ENCODE measurements at places on chromosomes 12 and 14. TPM values are rescaled to one million over a fixed set of nuclear protein-coding genes. Genes with fewer than 3 reads are reported as not detected.
A peak's percentile ranks its signal among the peaks of the same experiment; 100 is the strongest.

The ADSS1 gene
- total RNA-seq = 2.8 TPM

- DNase-seq = peak; percentile 50
These were observed 15.0 kb upstream of the EMP1 start for GRCh38 chr12:13181375-13182070.

The RDH16 gene
- not detected for total RNA-seq

The MYO1H gene
- not detected for total RNA-seq

GRCh38 chr14:63273717-63274655 lies 44.7 kb downstream of the GPHB5 start:
- DNase-seq = no peak

The PLA2G1B gene
- total RNA-seq = not detected

DNA sequence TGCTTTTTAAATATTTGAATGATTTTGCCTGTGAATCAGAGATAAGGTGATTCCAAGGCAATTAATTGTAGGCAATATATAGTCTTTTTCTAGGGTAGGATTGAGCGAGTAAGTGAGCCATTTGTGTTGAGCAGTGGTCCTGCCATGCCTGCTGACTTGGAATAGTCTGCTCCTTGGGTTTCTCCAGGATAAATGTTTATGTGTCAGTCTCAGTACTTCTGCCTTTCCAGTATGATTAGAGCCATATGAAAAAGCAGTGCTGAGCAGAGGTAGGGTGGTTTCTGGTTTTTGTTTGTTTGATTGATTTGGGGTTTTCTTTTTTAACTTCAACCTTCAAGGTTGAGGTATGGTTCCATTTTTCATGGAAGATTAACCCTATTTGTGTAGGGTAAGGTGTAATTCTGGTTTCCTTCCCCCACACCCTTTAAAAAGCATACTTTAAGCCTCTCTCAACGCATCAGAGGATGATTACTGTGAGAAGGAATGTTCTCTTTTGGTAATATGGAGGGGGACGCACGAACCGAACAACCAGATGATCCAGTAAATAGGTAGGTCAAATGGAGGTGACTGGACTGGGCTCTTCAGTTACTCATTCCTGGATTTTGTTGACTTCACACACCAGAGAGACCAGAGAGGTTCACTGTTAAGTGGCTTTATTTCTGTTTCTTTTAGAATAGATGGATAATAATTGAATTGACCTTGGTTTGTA lies 22.7 kb downstream of the FRMD6 start:
- peak; percentile 33 for DNase-seq

The CLEC7A gene
- total RNA-seq = not detected

The MYG1 gene
- 108 TPM for total RNA-seq

- peak; percentile 46 for DNase-seq
These were observed 43.3 kb upstream of the NPFF start for GRCh38 chr12:53550595-53550994.

The UNG gene
- total RNA-seq = 53.9 TPM

GRCh38 chr12:25156061-25156460 lies 38.9 kb downstream of the DNAI7 start:
- no peak for DNase-seq

- DNase-seq = no peak
These were observed 104.6 kb downstream of the ITPR2 start for GRCh38 chr12:26728205-26729050.

DNA sequence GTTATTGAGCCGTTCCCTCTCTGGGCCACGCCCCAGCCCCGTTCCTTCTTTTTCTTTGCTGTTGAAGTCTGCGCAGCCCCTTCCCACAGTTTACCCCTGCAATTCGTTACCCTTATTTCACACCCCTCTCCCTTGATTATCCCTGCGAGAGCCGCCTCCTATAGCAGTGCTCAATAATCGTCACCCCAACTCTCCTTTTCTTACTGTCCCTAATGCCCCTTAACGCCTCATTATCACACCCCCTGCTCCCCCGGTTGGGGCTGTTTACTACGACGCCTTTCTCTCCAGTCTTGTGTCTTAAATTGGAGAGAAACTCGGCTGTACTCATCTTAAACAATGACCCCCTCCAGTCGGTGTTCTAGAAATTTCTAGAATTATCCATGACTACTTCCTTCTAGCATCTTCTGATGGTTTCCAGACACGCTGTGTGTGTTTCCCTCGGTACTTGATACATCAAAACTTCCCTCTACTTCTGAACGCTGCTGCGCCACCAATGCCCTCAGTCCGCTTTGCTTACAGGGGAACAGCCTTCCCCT lies 713 bp upstream of the FBXL14 start:
- no peak for DNase-seq

GRCh38 chr14:106556665-106557289 lies 1030.4 kb downstream of the TMEM121 start:
- DNase-seq = peak; percentile 58

The GNB3 gene
- total RNA-seq = 1.6 TPM

DNA sequence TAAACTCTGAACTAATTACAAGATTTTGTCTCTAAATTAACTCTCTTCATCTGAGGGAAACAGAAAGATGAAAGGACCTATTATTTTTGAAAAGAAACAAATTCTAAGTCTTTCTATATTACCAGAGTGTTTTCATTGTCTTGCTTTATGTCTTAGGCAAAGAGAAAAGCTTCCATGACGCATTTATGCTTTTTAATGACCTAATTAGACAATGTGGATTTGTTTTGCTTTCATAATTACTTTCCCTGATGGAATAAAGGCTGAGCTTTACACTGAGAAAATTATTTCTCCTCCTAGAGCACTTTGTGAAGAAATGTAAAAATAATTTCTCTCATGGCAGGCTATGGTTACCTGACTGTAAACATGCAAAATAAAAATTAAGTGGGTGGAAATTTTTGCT lies 138.0 kb upstream of the SLCO1C1 start:
- no peak for DNase-seq

- no peak for DNase-seq
These were observed 1277.6 kb downstream of the AACS start for GRCh38 chr12:126342866-126343265.

DNA sequence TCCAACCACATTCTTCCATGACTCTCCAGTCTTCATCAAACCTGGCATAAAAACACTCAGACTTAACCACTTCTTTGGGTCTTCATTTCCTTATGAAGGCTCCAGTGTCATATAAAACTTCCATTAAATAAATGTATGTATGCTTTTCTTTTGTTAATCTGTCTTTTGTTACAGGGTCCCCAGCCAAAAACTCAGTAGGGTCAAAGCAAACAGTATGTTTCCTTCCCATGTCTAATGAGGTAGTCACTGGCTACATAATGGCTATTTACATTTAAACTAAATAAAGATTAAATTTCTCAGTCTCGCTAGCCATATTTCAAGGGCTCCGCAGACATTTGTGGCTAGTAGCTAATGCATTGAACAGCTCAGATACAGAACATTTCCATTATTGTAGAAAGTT lies 40.1 kb upstream of the STAB2 start:
- no peak for DNase-seq

- no peak for DNase-seq
These were observed 52.7 kb downstream of the FBRSL1 start for GRCh38 chr12:132542661-132543060.

The HOXC12 gene
- not detected for total RNA-seq

The USP44 gene
- not detected for total RNA-seq

DNA sequence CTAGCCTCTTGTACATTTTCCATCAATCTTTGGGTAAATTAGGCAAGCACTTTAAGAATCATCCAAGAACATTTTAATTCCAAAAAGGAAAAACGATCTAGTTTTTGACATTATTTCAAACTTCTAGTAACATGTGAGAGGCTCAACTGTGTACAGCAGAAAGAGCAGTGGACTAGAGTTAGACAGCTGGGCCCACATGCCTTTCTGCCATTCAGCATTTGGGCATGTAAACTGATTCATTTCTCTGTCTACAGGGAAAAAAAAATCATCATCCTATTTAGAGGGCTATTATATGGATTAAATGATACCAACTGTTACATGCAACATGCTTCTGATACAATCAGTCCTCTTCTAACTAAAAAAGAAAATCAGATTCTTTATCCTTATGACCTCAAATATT lies 17.7 kb downstream of the ATP2B1 start:
- no peak for DNase-seq

- DNase-seq = peak; percentile 83
These were observed 13.5 kb upstream of the TNFAIP2 start for GRCh38 chr14:103109535-103110441.

GRCh38 chr12:53399896-53400295 lies 19.9 kb downstream of the SP1 start:
- no peak for DNase-seq
